Jurkat, Clone E6-1 (cell line): ENCODE measurements at places on chromosomes 7 and 10.
A peak's percentile ranks its signal among the peaks of the same experiment; 100 is the strongest.

- no peak for DNase-seq
Observed at GRCh38 chr10:31304291-31304970, 14.6 kb upstream of the ZEB1 start.

DNA sequence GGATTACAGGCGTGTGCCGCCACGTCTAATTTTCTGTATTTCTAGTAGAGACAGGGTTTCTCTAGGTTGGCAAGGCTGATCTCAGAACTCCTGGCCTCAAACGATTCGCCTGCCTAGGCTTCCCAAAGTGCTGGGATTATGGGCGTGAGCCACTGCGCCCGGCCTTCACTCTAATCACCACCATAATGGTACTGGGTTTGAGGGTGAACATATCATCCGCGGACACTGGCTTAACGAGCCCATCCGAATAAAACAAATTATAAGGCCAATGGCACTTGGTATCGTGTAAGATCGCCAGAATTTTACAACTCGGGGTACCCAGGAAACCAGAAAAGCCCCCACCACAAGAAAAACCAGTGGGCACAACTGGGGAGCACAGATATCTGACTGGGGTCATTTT lies 580 bp downstream of the FAM200A start:
- no peak for DNase-seq

GRCh38 chr10:68594405-68594804 lies 34.3 kb downstream of the TET1 start:
- DNase-seq: no peak

- peak; percentile 51 for DNase-seq
Observed at GRCh38 chr7:48088559-48089045, 463 bp upstream of the UPP1 start.

- DNase-seq: no peak
Observed at GRCh38 chr10:26721561-26721960, 24.1 kb downstream of the PDSS1 start.

GRCh38 chr10:100886091-100886490 lies 26.7 kb upstream of the SLF2 start:
- no peak for DNase-seq

DNA sequence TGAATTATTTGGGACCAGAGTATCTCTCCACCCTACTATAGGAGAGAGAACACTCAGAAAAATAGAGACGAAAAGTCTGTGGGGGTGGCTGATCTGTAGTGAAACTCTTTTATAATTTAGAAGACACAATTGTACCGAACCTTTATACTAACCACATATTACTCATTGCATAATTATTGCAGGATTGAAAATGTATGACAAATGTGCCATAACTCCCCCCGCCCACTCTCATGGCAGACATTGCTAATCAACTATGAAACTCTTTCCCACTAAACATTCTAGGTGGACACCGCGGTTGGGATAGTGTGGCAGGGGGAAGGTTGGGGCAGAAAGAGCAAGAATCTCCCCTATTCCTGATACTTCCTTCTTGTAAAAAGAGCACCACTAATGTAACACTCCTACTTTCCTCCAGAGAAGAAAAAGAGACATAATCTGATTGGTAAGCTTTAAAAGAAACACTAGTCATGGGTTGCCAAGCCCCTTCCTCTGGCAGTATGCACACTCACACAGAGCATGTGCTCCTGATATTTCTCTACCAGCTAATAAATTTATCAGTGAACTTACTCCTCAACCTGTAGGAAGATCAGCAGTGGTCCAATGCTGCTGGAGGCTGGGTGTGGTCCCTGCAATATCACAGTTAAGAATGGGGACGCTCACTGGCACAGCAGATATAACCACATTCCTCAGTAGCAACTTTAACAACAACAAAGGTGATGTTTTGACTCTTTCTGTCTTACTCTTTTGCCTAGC lies 18.7 kb upstream of the ARID5B start:
- no peak for DNase-seq

GRCh38 chr10:78775891-78776290 lies 292.9 kb upstream of the ZMIZ1 start:
- no peak for DNase-seq

- DNase-seq: no peak
Observed at GRCh38 chr10:111766464-111766863, 417.1 kb downstream of the GPAM start.

GRCh38 chr10:13475124-13475523 lies 53.7 kb downstream of the BEND7 start:
- DNase-seq: no peak

GRCh38 chr10:93352638-93353383 lies 129.3 kb downstream of the MYOF start:
- peak; percentile 26 for DNase-seq

DNA sequence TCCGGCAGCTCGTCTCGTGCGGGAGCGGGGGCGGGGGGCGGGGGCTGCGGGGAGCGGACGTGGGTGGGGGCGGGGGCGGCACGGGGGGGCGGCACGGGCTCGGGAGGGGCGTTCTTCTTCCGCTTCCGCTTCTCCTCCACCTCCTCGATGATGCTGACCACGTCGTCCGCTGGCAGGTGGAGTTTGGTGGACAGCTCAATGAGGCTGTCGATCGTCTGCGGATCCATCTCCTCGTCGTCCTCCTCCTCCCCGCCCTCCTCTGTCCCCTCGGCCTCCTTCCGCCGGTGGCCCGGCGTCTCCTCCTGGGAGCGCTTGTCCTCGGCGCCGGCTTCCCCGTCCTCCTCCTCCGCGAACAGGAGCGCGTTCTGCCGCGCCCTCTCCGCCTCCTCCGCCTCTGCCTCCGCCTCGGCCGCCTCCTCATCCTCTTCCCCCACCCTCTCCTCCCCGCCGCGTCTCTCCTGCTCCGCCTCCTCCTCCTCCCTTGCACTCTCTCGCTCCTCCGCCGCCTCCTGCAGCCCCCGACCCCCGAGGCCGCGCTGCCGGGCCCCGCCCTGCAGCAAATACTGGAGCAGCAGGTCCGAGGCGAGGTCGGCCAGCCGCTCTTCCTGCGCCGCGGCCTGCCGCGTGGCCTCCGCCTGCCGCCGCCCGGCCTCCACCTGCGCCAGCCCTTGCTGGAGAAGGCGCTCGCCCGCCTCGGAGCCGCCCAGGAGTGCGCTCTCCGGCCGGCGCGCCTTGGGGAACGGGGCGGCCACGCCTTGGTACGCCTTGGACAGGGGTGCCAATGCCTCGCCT lies 1.9 kb downstream of the VGF start:
- DNase-seq: no peak

DNA sequence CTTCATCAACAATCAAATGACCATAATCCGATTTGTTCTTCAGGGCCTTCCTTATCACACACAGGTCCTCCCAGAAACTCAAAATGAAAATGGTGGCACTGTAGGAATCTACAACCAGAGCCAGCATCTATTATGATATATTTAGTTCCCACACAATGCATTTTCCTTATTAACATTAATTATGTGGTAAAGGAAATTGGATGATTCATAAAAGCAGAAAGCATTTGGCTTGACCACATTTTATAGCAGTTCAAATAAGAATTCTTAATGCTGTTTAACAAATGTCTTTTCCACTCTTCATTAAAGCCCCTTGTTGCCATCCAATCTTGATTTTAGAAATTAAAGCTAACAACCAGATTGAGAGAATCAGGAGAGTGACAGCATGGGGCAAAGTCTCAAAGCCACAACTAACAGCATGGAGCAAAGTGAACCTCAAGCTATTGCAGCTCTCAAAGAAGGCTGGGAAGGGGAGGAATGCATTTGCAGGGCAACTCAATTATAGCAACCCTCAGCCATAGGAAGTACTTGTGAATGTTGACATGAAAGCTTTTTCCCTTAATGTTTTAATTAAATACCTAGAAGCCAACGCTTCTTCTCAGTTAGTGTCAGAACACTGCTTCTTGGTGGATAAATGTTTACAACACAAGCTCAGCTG lies 549.1 kb downstream of the NXPH1 start:
- no peak for DNase-seq

GRCh38 chr7:21866731-21867130 lies 79.0 kb downstream of the CDCA7L start:
- DNase-seq: no peak

- DNase-seq: no peak
Observed at GRCh38 chr7:45155941-45156340, 1.6 kb upstream of the RAMP3 start.

DNA sequence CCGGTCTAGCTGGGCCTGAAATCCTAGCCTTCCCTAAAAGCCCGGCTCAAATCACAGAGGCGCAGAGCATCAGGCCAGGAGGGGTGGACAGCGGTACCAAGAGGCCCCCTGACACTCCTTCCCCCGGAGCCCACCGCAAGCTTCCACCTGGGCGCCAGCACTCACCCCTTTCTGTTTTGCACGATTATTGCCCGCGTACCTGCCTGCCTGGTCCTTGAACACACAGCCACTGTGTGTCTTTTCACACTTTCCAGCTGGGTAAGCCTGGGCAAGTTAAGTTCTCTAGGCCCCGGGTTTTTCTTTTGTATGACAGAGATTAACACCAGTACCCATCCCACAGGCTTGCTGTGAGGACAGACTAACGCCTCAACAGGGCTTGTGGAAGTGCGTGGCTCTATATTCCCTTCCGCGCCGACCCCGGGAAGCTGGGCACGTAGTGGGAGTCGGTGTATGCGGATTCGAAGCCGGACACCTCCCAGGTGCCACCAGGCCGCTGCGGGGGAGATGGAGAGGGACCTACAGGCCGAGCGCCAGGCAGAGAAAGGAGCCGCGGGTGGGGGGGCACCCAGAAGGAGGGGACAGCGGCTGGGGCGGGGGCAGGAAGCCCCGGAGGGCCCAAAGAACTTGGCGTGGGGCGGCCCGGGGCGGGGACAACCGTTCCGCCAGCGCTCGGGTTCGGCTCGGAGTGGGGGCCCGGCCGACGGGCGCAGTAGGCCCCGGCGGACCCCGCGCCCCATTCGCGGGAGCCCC lies 792 bp downstream of the ZNF746 start:
- no peak for DNase-seq

DNA sequence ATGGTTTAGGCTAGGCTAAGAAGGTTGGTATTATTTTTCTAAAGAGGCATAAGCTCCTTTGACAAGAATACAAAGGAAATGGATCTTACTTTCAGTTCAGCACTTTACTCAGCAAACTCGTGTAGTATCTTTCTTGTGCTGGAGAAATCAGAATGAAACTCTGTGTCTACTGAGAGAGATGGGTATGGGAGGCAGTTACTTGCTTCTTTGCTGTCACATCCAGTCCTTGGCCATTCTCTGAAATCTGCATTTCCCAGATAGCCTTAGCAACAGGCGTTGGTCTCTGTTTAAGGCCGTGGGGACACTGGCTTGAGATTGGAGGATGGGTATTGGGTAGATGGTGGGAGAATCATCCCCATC lies 180.5 kb downstream of the NRP1 start:
- no peak for DNase-seq

GRCh38 chr10:79390551-79391229 lies 43.4 kb downstream of the PPIF start:
- peak; percentile 11 for DNase-seq

GRCh38 chr10:58341947-58342346 lies 7.1 kb downstream of the UBE2D1 start:
- no peak for DNase-seq

DNA sequence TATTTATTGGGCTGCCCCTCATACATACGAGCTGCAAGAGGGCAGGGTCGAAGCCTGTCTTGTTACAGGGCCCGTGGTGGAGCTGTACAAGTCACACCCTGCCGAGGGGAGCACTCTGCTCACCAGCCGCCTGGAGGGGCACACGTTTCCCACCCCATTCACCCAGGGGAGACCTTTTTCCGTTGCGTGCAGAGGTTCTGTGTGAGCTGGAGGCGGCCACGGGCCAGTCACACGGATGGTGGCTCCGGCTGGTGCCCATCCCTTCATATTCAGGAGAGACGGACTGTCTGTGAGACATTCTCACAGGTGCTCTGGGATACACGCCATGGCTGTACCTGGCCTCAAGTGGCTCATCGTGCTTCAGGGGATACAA lies 47.9 kb upstream of the FAM20C start:
- DNase-seq: no peak

DNA sequence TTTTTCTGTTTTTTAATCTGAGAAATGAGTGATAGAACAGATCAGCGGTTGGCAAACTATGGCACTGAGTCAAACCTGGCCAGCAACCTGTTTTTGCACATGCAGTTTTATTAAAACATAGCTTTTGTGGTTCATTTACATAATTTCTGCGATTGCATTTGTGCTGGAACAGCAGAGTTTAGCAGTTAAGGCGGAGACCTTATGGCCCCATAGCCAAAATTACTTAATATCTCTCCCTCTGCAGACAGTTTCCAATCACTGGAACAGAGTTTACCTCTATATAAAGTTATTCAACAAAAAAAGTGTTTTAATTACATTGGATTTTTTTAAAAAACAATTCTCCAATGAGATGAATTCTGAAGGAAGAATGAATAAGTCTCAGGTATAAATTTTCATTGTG lies 212.1 kb downstream of the DGKB start:
- DNase-seq: no peak

DNA sequence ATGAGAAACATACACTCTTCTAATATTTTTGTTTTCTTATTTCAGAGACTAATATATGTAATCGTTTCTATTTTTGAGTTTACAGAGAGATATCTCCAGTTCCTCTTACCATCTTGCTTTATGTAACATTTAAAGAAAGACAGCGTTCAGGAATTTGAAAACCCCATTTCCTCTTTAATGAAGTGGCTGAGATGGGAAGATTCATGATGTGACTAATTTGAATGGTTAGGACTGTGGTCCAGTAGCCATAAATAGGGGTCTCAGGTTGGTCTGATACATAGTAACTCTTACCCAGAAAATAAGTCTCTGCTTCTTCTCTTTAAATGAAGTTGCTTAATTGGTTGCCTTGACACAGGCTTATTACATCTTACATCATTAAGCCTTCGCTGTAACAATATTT lies 6.9 kb downstream of the KMT2E start:
- DNase-seq: no peak

- no peak for DNase-seq
Observed at GRCh38 chr10:126417220-126417825, 29.0 kb upstream of the ADAM12 start.

DNA sequence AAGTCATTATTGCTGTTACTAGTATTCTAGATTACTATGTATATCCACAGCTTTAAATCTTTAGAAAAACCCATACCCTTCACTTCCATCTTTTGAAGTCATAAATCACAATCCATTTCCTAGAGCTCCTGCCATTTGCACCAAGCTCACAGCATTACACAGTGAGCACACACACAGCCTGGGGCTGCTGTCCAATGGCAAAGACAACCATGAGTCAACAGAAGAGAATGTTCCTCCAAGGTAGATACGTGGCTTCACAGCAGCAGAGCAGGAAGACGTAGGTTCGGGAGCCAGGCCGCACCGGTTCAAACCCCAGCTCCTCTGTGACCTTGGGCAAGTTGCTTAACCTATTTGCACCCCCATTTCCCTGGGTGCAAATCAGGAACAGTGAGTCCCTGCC lies 234.6 kb downstream of the DIP2C start:
- no peak for DNase-seq

- DNase-seq: no peak
Observed at GRCh38 chr10:78358982-78359381, 325.3 kb downstream of the RPS24 start.

DNA sequence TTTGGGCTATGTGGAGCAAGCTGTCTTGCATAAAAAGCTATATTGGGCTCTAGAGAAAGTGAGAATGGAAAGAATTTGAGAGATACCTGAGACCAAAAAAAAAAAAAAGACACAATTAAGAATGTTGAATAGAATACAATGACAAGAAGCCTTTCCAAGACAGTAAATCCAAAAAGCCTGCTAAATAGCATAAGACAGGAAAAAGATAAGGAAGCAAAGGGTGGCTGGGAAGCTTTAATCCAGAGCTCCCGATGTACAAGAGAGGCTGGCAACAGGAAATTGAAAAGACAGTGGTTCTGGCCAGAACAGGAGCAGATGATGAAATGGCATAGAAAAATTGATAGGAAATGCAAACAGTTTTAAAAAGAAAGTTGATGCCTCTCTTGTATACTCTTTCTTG lies 174.9 kb downstream of the CACNA2D1 start:
- DNase-seq: no peak

- DNase-seq: no peak
Observed at GRCh38 chr10:24438800-24439199, 229.9 kb downstream of the KIAA1217 start.
